ENCODE measurements at places on chromosomes 5 and 9.

- no peak for DNase-seq
Observed at GRCh38 chr5:14306329-14306815, 163.2 kb downstream of the TRIO start.

DNA sequence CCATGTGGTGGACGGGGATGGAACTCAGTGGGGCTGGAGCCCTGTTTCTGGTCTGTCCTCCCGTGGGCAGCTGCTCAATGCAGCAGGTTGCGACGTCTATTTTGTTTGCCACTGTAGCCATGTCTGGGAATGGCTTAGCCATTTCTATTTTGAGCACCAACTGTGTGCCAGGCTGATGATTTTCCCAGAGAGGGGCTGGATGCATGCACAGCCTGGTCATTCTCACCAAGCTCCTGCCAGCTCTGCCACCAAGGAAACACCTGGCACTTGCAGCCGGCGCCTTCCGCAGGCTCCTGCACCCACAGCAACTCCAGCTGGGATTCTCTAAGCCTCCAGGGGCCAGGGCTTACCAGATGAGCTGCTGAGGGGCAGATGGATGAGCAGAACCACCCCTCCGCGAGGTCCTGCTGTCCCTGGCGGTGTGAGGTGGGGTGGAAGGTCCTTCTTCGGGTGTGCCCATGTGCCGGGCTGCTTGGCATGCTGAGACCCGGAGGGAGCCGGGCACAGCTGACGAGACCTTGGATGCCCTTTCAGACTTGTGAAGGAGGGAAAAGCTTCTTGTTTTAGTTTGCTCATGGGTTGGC, 151.2 kb downstream of the RXRA start:
- no peak for DNase-seq

GRCh38 chr5:111532886-111533582, 20.7 kb upstream of the STARD4 start:
- no peak for DNase-seq

DNA sequence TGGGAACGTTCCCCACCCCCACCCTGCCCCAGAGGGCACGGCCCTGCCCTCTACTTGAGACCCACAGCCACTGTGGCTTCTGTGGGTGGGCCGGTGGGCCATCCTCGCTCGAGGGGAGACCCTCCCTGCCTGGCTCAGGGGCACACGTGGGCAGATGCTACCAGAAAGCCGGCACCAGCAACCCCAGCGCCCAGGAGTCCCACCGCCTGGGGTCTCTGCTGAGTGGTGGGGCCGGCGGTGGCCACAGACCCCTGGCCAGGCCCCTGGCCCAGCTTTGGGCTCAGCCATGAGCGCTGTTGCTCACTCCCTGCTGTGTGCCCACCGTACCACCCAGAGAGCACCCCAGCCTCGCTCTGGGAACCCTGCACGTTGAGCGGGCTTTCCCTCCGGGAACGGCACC, 16.5 kb upstream of the NRARP start:
- DNase-seq: no peak

DNA sequence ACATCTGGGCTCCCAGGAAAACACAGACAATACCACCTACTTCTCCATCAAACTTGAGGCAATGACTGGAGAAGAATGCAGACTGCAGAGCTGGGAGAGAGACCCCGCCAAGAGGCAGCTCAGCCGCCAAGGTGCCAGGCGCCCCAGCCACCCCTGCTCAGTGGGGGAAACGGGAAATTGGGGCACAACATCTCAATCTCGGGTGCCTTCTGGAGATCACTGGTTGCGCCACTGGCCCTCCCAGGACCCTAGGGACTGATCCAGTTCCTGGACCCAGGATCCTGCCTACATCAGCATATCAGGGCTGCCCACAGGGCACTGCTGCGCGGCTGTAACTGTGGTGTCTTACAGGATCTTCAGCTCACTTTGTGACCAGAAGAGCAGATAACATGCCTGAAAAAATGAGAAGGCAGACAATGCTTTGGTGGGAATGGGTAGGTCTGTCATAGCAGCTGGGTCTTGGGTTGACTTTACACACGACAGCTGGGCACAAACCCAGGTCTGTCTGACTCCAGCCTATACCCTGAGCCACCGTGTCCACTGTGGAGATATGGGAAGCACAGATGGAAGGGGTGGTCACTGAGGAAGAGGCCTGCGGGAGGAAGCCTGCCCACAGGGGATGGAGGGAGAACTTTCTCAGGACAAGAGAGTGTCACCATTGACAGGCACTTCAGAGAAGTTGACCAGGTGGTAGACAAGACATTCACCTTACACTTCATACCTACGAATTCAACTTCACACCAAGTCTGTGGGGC, 135.2 kb upstream of the RAPGEF1 start:
- DNase-seq: no peak

Measured in DMS79 (cell line).